ENCODE measurements at places on chromosomes 16 and 17.

GRCh38 chr16:19499006-19499405 is 22.9 kb downstream of the GDE1 start:
- no peak for DNase-seq

DNA sequence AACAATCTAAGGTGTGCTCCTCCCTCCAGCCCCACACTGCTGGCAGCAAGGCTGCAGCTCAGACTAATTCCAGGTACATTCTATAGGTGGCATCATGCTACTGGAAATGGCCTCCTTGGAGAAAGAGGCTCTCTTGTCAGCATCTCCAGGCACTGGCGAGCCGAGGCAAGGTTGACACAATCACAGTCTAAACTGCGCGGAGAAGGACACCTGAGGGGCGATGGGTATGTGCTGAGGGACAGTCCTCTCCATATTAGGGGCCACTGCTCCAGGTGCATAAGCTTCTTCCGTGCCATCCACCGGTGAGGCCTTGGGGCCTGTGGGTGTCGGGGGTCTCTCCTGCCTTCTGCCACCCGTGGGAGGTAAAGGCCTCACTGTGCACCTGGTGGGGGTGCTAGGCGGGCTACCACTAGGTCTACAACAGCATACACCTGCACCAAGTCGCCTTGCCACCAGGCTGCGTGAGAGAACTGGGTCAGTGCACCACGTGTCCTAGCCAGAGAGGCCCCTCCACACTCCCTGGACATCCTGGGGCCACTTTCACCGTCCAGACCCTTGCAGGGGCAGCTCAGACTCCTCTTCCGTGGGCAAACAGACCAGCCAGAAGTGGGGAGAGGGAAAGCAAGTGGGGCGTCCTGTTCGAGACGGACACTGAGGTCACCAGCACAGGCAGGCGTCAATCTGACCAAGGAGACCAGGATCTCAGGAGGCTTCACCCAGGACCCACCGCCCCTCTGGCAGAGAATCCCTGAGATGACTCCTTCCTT is 12.1 kb upstream of the CBX8 start:
- peak; percentile 32 for DNase-seq

- no peak for DNase-seq
Measured at GRCh38 chr17:38439436-38439835, 11.2 kb downstream of the ARHGAP23 start.

- no peak for DNase-seq
Measured at GRCh38 chr17:64085650-64086005, 44.3 kb downstream of the ERN1 start.

GRCh38 chr16:56113223-56113622 is 78.1 kb upstream of the GNAO1 start:
- DNase-seq: no peak

DNA sequence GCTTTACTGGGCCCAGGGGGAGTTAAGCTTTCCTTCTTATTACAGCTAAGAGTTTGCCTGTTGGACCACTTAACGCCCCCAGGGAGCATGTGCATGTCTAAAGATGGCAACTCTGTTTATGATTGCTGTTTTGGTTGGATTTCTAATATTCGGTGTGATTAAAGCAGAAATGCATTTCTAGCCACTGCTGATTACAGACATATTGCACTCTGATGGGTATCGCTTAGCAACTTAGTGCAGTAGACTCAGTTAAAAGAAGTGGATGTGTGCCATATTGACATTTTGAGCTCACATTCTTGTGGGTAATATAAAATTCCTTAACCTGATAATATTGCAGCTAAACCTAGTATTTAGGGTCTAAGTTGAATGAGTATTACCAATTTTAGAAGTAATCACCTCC is 4.2 kb downstream of the NF1 start:
- DNase-seq: peak; percentile 44

GRCh38 chr17:7480089-7480384 is 606 bp upstream of the ZBTB4 start:
- no peak for DNase-seq

DNA sequence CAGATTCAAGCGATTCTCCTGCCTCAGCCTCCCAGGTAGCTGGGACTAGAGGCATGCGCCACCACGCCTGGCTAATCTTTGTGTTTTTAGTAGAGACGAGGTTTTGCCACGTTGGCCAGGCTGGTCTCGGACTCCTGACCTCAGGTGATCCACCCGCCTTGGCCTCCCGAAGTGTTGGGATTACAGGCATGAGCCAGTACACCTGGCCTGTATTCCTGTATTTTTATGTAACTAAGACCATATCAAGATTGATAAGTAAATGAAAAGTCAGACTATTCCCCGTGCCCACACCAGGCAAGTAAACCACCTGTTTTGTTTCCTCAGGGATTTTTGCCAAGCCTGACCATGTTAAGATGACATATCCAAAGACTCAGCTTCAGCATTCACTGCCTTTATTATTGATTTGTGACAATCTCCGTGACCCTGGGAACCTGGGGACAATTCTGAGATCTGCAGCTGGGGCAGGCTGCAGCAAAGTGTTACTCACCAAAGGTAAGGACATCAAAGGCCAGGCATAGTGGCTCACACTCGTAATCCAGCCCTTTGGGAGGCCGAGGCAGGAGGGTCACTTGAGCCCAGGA is 5.6 kb downstream of the MRM3 start:
- no peak for DNase-seq

- peak; percentile 45 for DNase-seq
Measured at GRCh38 chr16:88014252-88014781, 63.1 kb downstream of the BANP start.

DNA sequence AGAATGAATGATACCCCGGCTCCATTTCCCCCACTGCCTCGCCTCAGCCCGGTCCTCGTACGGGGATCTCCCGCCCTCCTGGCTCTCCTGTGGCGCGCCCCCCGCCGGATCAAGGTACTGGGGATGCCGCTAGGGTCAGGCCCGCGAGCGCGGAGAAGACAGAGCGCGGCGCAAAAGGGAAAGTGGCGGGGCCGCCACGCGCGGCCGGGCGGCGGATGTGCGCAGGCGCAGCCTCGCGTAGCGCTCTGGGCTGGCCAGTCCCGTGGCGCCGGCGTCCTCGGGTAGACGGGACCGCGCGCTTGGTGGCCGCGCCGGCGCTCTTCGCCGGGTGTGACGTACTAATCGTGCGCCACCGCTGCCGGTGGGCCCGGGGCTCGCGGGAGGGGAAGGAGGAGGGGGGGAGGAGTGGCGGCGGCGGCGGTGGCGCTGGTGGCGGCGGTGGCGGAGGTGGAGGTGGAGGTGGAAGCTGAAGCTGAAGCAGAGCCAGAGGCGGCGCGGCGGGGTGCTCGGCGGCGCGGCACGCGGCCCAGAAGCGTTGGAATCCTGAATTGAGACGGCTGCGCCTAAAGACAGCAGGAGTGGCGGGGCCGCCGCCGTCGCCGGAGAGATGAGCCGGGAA is at the start of gene SENP3:
Gene SENP3 (plus strand): TSS at position 331 of the 619 bp plus-strand sequence. CDS start 1,158 bp downstream, outside the sequence.
- DNase-seq: peak; percentile 89

- no peak for DNase-seq
Measured at GRCh38 chr16:3787924-3788661, 70.8 kb upstream of the TRAP1 start.

- no peak for DNase-seq
Measured at GRCh38 chr16:79267781-79268180, 332.8 kb downstream of the MAF start.

DNA sequence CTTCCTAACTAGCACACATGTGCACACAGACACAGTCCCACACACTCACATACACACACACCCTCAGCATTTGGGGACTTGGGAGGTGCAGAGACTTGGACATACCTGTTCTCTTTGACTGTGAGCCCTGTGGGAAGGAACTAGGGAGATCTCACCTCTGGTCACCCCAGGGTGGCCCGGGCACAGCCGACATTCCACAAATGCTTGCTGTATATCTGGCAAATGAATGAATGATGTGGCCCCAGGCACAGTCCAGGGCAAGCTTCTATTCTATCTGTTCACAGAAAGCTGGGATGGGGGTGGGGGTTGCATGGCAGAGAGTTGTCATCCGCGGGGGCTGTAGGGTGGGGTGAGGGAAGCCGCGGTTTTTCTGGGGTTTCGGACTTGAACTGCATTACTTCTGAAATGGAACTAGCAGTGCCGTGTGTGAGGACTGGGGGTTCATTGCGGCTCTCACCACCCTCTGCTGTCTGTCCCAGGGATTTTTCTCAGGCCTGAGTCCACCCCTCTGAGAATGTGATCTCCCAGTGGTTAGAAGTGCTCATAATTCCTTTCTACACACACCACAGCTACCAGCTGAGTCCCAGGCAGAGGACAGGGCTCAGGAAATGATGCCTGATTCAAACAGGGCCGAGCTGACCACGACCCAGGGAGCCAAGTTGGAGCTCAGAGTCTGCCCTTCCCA is 3.3 kb upstream of the RIPOR1 start:
- DNase-seq: peak; percentile 50

GRCh38 chr16:65981057-65981456 is 385.4 kb upstream of the CDH5 start:
- no peak for DNase-seq

GRCh38 chr17:4566785-4567184 is 6.4 kb upstream of the GGT6 start:
- peak; percentile 38 for DNase-seq

DNA sequence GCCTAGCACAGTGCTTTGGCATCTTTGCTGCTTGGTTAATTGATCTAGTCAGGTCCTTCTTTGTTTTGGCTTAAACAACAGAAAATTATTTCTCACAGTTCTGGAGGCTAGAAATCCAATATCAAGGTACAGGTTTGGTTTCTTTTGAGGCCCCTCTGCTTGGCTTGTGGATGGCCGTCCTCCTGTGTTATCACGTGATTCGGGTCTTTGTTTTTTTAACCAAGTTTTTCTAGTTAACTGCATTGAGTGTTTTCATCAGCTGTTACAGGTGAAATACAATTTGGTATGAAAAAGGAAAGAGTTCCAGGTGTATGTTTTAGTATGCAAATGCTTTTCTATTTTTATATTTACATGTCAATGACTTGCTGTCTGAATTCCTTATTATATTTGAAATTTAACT is 2.8 kb downstream of the NLK start:
- DNase-seq: no peak

- peak; percentile 73 for DNase-seq
Measured at GRCh38 chr17:40121181-40122135, at the start of gene MSL1. Gene MSL1 (plus strand): TSS chr17:40121971. CDS start chr17:40122613, 642 bp downstream.

GRCh38 chr17:41812381-41813151 is at the start of gene FKBP10:
Gene FKBP10 (plus strand): TSS chr17:41813004. CDS start chr17:41813035, 31 bp downstream.
- peak; percentile 84 for DNase-seq

DNA sequence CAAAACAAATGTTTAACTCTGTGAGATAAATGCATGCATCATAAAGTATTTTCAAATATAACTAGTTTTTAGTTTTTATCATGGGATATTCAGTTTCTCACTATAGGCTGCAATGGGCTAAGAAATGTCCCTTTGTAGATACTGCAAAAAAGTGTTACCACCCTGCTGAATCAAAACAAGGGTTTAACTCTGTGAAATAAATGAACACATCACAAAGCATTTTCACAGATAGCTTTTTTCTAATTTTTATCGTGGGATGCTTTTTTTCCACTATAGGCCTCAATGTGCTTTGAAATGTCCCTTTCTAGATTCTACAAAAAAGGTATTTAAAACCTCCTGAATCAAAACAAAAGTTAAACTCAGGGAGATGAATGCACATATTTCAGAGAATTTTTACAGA is 541.1 kb downstream of the KCNJ18 start:
- no peak for DNase-seq

DNA sequence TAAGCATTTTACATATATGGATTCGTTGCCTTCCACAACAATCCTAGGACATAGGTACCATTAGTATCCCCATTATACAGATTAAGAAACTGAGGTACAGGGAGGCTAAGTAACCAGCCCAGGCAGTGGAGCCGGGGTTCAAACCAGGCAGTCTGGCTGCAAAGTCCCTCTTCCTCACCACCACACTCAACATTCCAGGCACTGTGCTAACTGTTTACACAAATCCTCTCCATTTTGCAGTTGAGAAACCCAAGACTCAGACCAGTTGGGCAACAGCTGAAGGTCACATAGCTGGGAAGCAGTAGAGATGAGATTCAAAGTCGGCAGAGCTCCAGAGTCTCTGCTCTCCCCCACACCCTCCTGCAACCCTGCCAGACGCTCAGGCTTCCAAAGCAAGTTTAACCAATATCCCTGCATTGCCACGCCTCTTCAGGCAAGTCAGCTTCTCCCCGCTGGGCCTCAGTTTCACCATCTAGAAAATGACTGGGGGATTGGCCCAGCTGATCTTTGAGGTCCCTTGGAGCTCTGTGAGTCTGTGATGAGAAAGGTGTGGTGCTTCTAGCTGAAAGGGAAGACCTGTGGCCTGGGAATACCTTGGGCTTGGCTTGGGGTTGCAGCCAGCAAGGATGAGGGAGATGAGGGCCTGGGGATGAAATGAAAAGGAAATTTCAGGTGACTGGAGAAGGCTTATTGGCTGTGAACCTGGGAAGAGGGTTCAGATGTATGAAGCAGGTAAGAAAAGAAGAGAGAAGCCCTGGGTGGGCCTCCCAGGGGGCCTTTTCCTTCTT is 14.0 kb downstream of the CCR7 start:
- peak; percentile 100 for DNase-seq

DNA sequence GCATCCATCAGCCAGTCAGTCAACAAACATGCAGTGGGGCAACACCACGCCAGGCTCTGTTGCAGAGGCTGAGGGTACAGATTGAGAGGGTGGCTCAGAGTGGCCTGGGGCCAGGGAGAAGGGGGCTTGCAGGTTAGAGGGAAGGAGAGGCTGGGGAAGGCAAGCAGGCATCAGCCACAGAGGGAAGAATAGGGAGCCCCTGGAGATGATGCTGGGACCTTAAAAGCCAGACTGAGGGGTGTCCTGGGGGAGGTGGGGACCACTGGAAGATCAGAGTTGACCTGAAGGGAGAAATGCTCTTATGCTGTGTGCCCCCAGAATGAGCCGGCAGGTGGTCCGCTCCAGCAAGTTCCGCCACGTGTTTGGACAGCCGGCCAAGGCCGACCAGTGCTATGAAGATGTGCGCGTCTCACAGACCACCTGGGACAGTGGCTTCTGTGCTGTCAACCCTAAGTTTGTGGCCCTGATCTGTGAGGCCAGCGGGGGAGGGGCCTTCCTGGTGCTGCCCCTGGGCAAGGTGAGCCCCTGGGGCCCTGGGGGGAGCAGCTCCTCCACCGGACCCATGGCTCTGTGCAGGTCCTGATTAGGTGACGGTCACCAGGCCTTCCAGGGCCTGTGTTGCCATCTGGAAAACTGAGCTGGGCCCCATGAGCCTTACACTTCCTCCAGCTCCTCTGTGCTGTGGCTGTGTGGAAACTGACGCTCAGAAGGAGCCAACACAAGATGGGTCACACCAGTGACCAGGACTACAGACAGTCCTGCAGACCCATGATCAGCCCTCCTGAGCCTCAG is 1.7 kb downstream of the CORO1A start:
- no peak for DNase-seq

Data from iris pigment epithelial cell (primary cell).